Kidney (tissue), 22 donors: ENCODE measurements at places on chromosomes 13 and 19.
A peak's percentile ranks its signal among the peaks of the same experiment; 100 is the strongest.

DNA sequence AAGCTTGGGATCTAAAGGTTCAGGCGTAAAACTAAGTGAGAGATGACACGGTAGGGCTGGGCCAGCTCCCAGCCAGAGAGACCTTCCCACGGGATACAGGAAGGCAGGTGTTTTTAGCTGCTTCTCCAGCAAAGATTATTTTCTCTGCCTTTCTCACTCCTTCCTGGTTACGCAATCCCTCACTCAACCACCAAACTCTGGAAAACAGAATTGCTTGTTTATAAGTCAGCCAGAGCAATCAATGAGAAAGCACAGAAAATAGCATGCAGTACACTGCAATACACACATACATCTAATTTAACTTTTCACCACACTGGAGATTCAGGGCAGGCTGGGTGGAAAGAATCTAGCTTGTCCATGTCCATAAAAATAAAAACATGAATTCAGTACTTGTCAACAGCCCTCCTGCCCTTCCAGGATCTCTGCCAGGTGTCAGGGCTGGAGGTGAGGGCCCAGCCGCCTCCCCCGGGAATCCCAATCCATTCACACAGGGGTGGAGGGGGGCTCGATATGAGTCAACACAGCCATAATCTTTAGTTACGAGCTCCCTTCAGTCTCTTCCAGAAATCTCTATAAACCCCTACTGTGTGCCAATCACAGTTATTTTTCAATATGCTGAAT is 12.2 kb downstream of the RHPN2 start:
- no peak for DNase-seq

- DNase-seq: no peak
Observed at GRCh38 chr19:53422551-53422950, 9.2 kb upstream of the ZNF761 start.

- no peak for DNase-seq
Observed at GRCh38 chr13:43985422-43986072, 105.8 kb downstream of the LACC1 start.

- DNase-seq: no peak
Observed at GRCh38 chr19:38650172-38650775, 2.8 kb downstream of the ACTN4 start.

DNA sequence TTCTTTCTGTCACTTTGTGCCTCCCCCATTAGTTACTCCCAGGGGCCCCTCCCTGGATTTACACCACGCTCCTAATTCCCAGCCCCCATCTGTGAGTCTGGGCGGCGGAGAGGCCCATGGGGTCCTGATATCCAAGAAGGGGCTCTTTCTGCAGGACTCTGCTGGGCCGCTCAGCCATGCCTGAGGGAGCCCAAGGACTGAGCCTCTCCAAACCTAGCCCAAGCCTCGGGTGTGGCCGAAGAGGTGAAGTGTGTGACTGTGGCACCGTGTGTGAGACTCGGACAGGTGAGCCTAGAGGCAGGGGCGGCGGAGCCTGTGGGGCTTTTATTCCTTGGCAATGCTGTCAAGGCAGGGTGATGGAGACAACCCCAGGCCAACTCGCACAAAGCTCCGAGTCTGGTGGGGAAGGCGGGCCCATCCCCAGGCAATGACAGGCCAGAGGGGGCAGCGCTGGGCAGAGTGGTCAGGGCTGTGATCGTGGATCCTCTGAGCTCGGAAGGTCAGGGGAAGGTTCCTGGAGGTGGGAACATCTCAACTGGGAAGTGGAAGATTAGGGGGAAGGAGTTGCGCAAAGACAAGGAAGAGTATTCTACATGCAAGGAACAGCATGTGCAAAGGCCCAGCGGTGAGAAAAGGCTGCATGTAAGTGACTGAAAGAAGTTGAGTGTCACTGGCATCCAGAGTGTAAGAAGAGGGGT is 1.6 kb downstream of the PLEKHG2 start:
- DNase-seq: peak; percentile 83

GRCh38 chr13:77406644-77407440 is 79.9 kb upstream of the MYCBP2 start:
- no peak for DNase-seq
